ENCODE measurements at places on chromosomes 7 and 10.
A peak's percentile ranks its signal among the peaks of the same experiment; 100 is the strongest.

DNA sequence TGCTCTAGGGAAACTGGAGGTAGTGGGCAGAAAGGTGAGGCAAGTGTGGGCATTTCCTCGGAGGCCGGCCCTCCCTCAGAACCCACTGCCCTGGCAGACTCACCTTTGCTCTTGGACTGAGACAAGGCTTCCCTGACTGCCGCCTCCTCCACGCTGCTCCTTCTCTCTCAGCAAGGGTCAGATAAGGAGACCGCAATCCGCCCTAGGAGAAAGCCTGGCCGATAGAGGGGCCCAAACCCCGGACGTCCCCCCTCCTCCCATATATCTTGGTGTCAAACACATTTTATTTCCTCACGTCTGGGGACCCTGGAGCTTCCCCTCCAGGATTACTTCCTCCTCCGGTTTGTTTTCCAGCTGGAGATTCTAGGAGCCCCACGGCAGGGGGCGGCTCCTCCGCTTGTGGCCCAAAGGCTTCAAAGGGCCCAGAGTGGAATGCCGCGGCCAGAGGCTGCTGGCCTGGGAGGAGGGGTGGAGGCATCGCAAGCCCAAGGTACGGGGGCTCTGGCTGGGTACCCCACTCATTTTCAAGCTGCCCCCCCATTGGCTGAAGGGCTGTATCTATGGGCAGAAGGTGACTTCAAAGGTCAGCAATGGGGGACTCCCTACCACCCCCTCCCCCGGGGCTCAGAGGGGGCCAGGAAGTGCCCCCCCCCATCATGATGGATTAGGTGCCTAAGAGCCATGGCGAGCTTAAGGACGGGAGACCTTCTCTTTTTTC is 31.7 kb upstream of the LBX1 start:
- peaks cover 34% of the 10 kb centered on the region for H3K27me3 ChIP-seq
- no peak for DNase-seq
- H3K36me3 ChIP-seq, result peaks cover 6% of the 10 kb centered on the region
- H3K4me3 ChIP-seq, result no peak overlapping the region

DNA sequence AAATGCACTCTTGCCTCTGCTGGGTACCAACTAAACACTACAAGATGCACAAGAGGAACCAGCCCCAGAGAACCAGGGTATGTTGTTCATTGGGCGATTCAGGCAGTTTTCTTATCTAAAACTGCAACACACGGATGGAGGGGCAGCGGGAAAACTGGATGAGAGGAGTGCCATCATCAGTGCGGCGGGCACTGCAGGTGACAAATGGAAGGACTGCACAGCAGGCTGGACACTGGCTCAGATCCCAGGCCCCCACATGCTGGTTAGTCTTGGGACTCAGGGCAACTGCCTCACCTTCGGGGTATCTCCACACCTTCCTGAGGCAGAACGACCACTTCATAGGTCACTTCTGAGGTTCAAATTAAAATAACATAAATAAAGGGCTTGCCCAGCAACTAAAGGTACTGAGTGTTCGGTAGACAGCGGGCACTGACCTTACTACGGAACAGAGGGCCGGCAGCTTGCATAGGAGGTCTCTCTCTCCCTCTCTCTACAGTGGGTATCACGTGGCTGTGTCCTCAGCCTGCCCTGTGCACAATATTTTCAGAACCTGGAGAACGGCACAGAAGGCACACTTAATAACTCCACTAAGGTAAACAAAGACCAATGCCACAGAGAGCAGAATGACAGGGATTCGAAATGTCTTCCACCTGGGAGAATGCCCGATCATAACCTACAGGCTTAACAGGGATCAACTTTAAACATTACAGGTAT is 72.1 kb downstream of the GRB10 start:
- no peak overlapping the region for H3K4me3 ChIP-seq
- no peak overlapping the region for H3K27ac ChIP-seq
- peaks cover 63% of the 10 kb centered on the region for H3K4me1 ChIP-seq
- DNase-seq, result no peak
- H3K36me3 ChIP-seq, result no peaks in the 10 kb centered on the region
- no peaks in the 10 kb centered on the region for H3K27me3 ChIP-seq

DNA sequence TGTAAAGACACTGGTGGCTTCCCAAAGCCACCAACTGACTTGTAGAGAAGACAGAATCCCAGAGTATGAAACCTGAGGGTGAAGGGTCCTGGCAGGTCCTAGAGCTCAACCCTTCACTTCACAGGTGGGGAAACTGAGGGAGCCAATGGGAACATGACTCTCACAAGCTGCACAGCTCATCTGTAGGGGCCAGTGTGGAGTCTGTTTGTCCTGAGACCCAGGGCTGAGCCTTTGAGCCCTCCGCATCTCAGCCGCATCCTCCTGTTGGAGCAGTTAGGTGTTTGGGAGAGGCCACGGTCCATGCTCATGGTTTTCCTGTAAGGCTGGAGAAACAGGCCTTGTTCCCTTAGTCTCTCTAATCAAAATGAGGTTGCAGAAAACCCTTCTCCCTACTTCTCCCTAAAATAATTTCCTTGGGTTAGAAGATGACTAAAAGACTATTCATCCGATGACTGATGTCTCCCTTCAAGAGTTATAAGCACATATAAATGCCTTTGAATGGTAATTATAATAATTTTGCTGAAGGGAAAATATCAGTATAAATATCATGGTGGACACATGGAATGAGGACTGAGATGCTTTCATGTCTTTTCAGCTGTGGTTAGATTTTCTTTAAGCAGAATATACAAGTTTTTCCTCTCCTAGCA is 10.3 kb downstream of the HTRA1 start:
- no peak for DNase-seq
- peak overlapping the region; percentile 59 for H3K27ac ChIP-seq
- H3K27me3 ChIP-seq, result no peaks in the 10 kb centered on the region
- H3K4me3 ChIP-seq, result no peak overlapping the region
- H3K4me1 ChIP-seq, result peaks cover 96% of the 10 kb centered on the region

DNA sequence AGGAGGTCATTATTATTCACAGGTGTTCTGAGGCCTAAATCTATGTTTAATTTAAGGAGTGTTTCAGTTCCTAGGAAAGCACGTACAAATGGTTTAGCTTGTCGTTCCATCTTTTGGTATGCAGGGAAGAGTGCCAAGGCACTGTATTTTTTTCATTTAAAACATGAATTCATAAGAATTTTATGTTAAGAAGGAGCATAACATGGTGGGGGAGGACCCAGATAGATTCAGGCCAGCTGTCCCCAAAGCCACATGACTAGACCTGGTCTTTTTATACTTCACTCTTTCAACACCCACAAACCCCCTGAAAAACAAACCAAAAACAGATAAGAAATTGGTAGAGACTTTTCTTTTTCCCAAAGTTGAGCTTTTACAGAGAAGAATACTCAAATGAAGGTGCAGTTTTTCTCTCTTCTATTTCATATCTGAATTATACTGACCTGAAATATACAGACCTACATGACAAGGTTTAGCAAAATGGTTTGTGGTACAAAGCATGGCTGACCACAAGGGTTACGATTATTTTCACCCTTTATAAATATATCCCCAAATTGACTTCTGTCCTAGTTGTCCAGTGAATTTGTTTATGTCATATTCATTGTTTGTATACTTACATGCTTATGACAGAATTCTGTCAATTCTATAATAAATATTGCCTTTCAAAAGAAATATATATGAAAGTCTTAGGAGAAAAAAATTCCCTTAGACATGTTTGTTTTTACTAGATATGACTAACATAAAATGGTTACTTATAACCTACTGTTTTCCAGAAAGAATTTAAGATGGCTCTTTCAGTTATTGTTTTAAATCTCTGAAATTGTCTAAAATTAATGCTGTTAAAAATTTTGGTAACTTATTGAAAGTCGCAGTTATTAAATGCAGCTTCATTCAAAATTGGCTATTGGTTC is 71.3 kb downstream of the AP3M1 start:
- H3K36me3 ChIP-seq, result peaks cover 31% of the 10 kb centered on the region
- H3K27me3 ChIP-seq, result no peaks in the 10 kb centered on the region
- no peak for DNase-seq
- H3K27ac ChIP-seq, result peak overlapping the region; percentile 91
- H3K4me1 ChIP-seq, result peaks cover 65% of the 10 kb centered on the region

- no peak overlapping the region for H3K4me3 ChIP-seq
- no peak for DNase-seq
Observed at GRCh38 chr10:16681521-16681920, 135.7 kb downstream of the RSU1 start.

- H3K4me1 ChIP-seq, result no peaks in the 10 kb centered on the region
- no peaks in the 10 kb centered on the region for H3K27me3 ChIP-seq
- no peak overlapping the region for H3K4me3 ChIP-seq
- H3K27ac ChIP-seq, result no peak overlapping the region
Observed at GRCh38 chr7:148838905-148839304, 45.2 kb downstream of the EZH2 start.

DNA sequence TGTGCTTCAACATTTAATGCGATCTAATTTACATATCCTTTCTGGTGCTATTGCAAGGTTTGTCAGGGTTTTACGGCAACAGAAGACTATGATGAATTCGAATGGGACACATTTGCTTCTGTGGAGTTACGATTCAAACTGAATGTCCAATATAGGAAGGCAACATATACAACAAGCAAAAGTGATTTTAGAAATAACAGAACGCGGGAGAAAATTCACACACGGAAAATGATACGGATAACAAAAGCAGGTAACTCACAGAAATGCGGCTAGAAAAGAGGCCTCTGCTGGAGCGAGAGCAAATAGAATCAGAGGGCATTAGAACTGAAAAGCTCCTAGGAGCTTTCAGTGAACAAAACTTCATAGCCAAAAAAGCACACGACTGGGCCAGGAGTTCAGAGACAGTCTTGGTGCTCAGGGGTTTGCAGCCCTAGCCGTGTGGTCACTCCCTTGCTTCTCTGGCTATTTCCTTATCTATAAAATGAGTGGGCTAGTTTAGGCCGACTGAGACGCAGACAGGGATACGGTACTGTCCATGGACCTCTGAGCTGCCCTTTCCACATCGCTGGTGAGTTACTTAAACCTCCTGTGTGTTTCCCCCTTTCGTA is 557 bp upstream of the TAX1BP1 start:
- peak overlapping the region; percentile 89 for H3K4me3 ChIP-seq
- peaks cover 37% of the 10 kb centered on the region for H3K4me1 ChIP-seq
- H3K27ac ChIP-seq, result peak overlapping the region; percentile 99
- no peaks in the 10 kb centered on the region for H3K27me3 ChIP-seq

- H3K36me3 ChIP-seq, result peaks cover 8% of the 10 kb centered on the region
- no peak overlapping the region for H3K4me3 ChIP-seq
- no peak for DNase-seq
- no peak overlapping the region for H3K27ac ChIP-seq
- no peaks in the 10 kb centered on the region for H3K27me3 ChIP-seq
Observed at GRCh38 chr10:80196950-80197315, 8.4 kb downstream of the ANXA11 start.

All from chondrocyte (in vitro differentiated cells).